NCI-H1105 (cell line): ENCODE measurements at places on chromosomes 11 and 22.

- no peak for DNase-seq
Measured at GRCh38 chr11:129779342-129779741, 36.3 kb upstream of the TMEM45B start.

DNA sequence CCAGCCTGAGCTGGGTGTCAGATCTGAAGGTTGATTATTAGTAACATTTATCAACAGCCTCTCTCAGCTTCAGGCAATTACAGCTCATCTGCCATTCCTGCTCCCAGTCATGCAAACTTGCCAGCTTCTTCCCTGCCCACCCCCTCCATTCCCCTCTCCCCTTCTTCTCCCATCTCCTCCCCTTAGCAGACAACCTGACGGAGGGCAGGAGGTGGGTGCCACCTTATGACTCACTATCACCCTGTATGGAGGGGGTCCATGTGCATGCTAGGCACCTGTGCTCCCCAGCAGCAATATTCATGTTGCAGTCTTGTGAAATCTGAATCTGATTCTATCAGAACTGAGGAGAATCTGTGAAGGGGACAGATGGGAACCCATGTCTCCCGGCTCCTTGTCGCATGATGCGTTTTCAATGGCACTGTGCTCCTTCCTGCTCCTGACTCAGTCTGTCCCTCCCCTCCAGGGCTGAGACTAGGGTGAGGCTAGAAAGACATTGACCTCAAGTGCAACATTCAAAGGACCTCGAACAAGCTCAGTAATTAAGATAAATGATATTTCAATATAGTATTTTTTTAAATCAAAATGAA, 46.3 kb upstream of the TUB start:
- DNase-seq: no peak

DNA sequence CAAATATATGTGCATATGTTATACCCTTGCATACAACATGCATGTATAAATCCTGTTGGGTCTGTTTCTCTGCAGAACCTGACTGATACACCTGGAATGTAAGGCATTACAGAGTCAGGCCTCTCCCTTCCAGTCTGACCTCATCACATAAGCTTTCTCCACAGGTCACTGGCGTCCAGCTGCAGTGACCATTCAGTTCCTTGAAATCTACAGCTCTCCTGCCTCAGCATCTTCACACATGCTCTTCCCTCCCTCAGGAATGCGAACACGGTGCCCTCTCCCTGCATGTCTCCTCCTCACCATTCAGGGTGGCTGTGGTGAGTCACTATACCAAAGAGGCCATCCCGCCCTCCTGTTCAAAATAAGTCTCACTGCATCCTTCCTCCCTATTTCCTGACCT, 657.8 kb upstream of the B3GAT1 start:
- no peak for DNase-seq

DNA sequence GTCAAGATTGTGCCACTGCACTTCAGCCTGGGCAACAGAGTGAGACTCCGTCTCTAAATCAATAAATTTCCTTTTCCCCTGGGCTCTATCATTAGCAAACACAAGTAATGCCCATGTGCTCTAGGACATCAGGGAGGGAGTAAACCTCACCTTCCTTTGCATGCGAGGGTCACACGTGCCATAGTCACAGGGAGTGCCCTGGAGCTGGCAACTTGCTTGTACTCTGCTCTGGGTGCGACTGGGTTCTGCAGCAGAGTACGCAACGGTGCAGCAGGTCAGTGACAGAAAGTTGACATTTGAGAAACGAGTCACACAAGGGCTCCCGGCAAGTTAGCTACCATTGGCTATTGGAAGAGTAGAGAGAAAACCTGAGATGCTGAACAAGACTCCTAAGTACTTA, 32.6 kb upstream of the CHKA start:
- DNase-seq: no peak

DNA sequence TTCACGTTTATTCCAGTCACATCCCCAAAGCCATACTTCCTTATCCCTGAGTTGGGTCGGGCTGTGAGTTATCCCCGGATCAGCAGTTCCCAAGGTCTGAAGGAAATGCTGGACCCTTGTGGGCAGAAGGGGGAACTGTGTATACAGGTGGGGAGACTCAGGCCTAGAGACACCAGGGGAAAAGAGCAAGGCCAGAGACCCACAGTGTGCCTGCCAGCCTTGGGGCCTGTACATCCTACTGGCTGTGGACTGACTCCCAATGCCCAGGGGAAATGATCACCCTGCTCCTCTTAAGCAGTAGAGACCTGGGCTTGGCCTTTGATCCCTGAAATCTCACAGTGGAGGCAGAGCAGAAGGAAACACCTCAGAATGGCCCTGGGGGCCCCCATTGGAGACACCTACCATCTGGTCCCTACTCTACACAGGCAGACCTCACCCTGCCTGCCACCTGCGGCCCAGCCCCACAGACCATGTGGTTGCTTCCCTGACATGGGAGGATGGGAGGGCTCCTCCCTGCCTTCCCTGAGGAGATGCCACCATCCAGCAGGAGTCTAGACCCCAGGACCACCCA, 1.3 kb downstream of the SELENOM start:
- DNase-seq: no peak

GRCh38 chr22:47633111-47633510, 870.7 kb downstream of the TBC1D22A start:
- no peak for DNase-seq
